Spinal cord (tissue), 10 donors: ENCODE measurements at places on chromosomes 7 and 10. TPM values are rescaled to one million over a fixed set of nuclear protein-coding genes. Genes with fewer than 3 reads are reported as not detected.

The MEOX2 gene
- total RNA-seq, result 21.3 TPM

- DNase-seq, result no peak
Observed at GRCh38 chr10:14329746-14330173, 964 bp downstream of the FRMD4A start.

GRCh38 chr7:147852833-147853232, 737.7 kb upstream of the C7orf33 start:
- no peak for DNase-seq

The PLXDC2 gene
- 80.9 TPM for total RNA-seq
